Stimulated activated CD8-positive, alpha-beta memory T cell treated with anti-CD3 and anti-CD28 coated beads, Interleukin-7, amount 100 ng/mL, for 24 hours (primary cell): ENCODE measurements at places on chromosomes 13 and 19.

GRCh38 chr13:109919715-109920375 lies 133.5 kb upstream of the IRS2 start:
- DNase-seq, result no peak

DNA sequence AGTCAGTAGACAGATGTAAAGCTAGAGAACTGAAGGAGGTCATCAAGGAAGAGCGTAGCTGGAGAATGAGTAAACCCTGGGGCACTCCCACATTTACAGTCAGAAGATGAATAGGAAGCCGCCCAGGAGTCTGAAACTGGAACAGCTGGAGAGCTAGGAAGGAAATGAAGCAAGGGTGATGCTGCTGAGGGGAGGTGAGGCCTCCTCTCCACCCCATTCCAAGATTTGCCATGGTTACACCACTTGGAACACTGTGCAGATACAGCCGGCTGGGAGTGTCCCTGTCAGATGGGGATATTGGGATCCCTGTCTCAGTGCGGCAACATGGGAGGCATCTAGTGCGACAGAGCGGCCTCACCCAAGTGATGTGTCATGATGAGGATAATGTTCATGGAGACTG lies 51.8 kb upstream of the GPI start:
- no peak for DNase-seq

DNA sequence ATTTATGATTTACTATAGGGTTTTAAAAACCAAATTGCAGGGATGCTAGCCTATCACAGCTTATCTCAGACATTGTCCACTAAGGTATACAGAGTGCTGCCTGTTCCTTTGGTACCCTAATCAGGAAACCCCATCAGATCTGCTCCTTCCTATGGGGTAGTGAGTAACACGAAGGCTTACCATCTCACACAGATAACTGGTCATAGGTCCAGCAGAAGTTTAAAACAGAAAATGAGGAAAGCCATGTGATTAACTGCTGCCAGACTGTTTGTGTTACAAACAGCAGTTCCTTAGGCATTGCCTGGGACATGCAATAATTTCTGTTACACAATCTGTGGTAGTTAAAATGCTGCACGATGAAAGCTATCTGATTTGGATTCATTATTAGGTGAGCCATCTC lies 53.5 kb upstream of the ALOX5AP start:
- DNase-seq, result no peak

DNA sequence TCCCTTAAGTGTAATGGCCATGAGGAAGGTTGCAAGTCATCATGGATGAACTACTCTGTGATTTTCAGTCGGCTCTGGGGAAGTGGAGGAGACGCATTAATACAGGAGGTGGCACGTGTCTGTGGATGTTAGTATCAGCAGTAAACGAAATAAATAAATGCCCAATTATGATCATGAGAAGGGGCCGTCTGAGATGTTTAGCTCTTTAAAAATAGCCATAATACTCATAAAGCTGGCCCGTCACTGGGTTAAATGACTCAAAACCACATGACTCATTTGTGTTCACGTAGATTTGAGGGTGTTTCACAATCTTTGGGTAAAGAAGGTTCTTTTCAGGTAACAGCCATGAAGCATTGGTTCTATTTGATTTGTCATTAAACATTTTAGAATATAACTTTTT lies 620.6 kb downstream of the GPC6 start:
- DNase-seq, result no peak

DNA sequence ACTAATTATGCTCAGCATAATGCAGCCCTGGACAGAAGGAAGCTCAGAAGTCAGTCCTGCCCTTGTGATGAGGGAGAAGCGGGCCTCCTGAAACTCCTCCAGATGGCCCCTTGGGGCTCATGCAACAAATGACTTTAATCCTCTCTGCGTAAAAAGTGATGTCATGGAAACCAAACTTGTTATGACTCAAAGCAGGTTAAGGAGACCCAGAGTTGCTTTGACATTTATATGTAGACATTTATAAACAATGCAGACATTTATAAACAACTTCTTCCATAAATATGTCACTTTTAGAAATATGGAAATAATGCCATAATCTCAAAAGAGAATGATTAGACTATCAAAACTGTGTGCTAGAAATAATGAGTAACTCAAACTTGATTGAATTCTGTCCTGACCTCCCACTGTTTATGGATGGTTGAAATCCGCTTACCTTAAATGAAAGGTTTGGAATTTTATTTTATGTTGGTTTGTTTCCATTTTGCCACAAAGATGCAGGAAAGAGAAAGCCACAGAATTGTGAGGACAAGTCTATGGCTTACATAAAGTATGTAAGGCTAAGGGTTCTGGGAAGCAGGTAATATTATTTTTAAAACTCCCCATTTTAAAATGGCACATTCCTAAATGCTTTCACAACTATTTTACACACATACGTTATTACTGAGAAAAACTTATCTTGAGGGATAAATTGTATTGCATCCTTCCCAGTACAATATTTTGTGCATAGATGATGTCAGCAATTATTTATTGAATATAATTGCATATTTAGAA lies 73.7 kb downstream of the CYSLTR2 start:
- DNase-seq, result no peak

GRCh38 chr13:21929400-21929799 lies 258.5 kb downstream of the FGF9 start:
- DNase-seq, result no peak

GRCh38 chr19:18612051-18612771 lies 459 bp upstream of the TMEM59L start:
- no peak for DNase-seq

DNA sequence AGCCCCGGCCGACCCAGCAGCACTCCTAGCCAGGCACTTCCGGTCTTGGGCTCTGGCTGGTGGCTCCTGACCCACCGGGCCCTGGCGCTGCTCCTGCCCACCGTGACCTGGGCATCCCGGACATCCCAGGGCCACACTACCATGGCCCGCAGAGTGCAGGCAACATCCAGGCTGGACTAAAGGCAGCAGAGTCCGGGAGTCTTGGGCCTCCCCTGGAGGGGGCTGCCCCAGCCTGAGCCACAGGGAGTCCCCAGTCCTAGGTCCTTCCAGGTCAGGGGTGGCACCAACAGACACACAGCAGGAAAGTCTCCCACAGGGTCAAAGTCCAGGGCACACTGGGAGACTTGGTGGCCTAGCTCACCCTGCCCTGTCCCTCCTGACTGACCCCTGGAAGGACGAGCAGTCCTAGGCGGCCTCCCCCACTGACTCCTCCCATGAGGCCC lies 10.8 kb downstream of the LSM4 start:
- DNase-seq, result no peak

DNA sequence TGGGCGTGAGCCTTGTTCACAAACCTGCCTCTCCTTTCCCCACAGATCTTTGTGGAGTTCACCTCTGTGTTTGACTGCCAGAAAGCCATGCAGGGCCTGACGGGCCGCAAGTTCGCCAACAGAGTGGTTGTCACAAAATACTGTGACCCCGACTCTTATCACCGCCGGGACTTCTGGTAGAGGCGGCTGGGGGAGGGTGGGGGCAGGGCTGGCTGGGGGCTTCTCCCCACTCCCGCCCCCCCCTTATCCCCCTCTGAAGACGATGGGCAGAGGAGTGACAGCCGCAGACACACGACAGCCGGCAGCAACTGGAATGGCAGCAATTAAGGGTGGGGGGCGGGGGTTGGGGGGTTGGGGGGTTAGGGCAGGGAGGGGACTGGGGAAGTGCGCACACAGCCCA lies 1.1 kb upstream of the EPN1 start:
- no peak for DNase-seq

GRCh38 chr13:52782471-52783448 lies 43.1 kb upstream of the CNMD start:
- DNase-seq, result no peak

DNA sequence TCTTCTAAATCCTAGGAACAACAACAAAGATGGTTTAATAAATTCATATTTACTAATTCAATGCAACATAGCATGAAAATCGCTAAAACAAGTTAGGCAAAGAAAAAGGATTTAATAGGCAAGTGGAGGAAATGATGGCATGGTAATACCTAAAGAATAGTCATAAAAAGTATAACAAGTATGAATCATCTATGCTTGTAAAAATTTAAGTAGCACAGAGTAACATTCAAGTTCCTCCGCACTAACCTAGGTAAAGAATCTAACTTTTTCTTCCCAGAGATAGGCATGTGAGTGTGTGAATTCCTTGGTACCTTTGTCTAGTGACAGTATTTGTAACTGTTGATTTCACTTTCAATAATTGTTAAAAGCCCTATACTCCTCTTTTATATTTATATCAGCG lies 42.6 kb downstream of the RCBTB2 start:
- DNase-seq, result no peak

GRCh38 chr19:33110137-33110910 lies 21.6 kb upstream of the WDR88 start:
- no peak for DNase-seq

DNA sequence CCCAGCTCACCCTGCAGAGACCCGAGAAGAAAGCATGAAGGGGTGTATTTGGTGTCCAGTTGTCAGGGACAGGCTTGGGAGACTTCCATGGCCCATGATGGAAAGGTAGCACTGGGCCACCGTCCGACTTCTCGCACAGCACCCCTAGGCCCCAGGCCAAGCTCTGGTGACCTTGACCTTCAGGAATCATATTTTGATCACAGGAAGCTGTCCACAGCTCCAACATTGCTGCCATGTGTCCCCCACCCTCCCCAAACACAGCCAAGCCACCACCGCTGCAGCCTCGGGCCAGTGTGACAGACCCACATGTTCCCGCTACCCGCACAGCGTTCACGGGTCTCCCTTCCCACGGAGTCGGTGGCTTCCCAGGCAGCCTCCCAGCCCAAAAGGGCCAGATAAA lies 842 bp upstream of the PTGIR start:
- no peak for DNase-seq

DNA sequence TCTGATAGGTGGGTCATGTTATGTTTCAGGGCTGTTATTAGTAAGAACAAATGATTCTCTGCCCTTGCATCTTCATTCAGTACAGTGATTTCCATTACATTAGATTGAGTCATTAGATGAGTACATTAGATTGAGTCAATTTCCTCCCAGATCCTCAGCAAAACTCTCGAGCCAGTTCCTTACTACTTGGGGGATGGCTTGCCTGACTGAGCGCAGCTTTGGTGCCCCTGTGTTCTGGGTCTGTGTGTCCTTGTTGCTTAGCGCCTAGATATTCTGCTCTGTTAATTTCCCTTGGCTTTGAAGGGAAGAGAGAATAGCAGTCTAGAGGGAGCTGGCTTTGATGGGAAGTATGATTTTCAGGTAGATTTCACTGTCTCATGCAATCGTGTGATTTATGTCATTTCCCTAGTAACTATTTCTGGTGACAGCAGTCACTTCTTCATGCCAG lies 19.1 kb upstream of the SCEL start:
- no peak for DNase-seq

GRCh38 chr19:17205237-17206140 lies 9.7 kb upstream of the USE1 start:
- DNase-seq, result no peak

DNA sequence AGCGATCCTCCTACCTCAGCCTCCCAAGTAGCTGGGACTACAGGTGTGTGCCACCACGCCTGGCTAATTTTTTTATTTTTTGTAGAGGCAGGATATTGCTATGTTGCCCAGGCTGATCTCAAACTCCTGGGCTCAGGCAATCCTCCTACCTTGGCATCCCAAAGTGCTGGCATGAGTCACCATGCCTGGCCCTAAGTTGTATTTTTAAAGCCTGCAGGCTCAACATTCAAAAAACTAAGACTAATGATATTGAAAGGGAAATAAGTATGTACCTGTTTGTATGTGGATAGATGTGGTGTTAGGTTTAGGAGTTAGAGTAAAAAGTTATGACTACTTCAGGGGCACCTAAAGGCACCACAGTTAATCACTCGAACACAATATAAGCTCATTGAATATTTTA lies 5.4 kb upstream of the IPO5 start:
- DNase-seq, result no peak

DNA sequence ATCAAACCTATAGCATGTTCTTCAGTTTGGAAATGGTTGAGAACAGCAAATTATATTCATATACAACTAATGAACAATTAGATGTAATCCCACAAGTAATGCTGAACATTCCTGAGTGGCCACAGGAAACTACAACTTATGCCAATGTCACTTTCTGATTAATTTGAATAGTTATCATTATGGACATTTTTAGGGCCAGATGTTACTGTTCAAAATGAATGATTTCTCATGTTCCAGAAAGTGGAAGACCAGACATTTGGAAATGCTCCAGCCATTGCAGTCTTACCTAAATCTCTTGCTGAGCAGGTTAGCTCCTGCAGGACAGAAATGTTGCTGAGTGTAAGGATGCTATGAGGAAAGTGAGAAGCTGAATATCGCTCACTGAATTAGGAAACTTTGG lies 819.8 kb downstream of the PCDH9 start:
- DNase-seq, result no peak
